Hindlimb muscle (tissue), 1 donor: ENCODE measurements at places on chromosomes 5 and 9.
A peak's percentile ranks its signal among the peaks of the same experiment; 100 is the strongest.

GRCh38 chr5:111367115-111367514 is 142.9 kb downstream of the CAMK4 start:
- DNase-seq: no peak

GRCh38 chr5:137589185-137589584 is 90.1 kb upstream of the SPOCK1 start:
- DNase-seq: no peak

DNA sequence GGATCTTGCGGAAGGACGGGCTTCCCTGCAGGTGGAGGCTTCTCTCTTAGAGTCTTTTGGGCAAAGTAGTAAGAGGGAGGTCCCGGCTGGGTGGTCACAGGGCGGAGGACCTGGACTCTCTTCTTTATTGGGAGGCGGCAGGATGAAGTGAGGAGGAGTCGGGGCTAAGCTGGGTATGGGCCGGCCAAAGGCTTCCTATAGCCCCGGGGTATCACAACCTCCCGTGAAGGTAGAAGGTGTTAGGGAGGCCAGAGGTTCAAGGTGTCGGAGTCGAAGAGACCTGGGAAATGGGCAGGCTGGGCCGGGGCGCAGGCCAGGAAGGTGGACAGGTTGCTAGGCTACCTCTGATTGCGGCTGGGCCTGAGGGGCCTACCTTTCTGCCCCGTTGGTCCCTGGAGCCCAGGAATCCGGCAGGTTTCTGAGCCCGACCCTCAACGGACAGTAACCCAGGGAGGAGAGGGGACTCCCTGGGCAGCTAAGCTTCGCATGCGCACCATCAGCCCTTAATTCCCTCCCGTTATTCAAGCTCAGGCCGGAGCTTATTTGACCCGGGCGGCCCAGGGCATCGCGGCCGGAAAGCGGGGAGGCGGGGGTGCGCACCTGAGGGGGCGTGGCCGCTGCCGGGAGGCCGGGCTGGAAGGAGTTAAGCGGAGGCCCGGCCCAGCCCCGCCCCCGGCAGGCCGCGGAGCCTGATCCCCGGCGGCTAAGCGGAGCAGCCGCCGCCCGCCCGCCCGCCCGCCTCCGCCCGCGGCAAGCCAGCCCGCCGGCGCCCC is at the start of gene TESK1:
Gene TESK1 (plus strand): TSS at position 685 of the 773 bp plus-strand sequence. CDS start 358 bp downstream, outside the sequence.
- DNase-seq: peak; percentile 69

- no peak for DNase-seq
These were observed 45.2 kb downstream of the MRRF start for GRCh38 chr9:122309861-122310260.

GRCh38 chr5:80755626-80756025 is 100.8 kb upstream of the DHFR start:
- no peak for DNase-seq
